Fibroblast of skin of abdomen (primary cell): ENCODE measurements at places on chromosomes 12 and 14.
A peak's percentile ranks its signal among the peaks of the same experiment; 100 is the strongest.

GRCh38 chr14:39395555-39396254 is 36.5 kb downstream of the FBXO33 start:
- no peak for DNase-seq

- no peak for DNase-seq
These were observed 86.8 kb downstream of the FGD4 start for GRCh38 chr12:32486158-32486557.

GRCh38 chr14:94128216-94128839 is 1.1 kb downstream of the IFI27L2 start:
- no peak for DNase-seq

DNA sequence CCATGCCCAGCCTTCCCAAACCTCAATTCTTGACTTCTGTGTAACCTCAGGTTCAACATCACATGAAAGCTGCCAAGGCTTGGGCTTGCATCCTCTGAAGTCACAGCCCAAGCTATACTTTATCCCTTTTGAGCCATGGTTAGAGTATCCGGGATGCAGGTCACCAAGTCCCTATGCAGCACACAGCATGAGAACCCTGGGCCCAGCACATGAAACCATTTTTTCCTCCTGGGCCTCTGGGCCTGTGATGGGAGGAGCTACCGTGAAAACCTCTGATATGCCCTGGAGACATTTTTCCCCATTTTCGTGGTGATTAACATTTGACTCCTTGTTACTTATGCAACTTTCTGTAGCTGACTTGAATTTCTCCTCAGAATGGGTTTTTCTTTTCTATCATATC is 25.8 kb upstream of the DIO2 start:
- DNase-seq = no peak

GRCh38 chr12:66244446-66244845 is 55.4 kb downstream of the IRAK3 start:
- peak; percentile 18 for DNase-seq

DNA sequence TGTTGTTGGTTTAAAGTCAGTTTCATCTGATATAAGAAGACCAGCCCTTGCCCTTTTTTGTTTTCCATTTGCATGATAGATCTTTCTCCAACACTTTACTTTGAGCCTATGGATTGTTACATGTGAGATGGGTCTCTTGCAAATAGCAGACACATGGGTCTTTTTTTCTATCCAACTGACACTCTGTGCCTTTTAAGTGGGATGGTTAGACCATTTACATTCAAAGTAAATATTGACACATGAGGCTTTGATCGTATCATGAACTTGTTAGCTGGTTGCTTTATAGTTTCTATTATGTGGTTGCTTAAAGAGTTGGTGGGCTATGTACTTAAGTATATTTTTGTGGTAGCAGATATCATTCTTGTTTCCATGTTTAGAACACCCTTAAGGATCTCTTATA is 213.4 kb upstream of the G2E3 start:
- DNase-seq = no peak

DNA sequence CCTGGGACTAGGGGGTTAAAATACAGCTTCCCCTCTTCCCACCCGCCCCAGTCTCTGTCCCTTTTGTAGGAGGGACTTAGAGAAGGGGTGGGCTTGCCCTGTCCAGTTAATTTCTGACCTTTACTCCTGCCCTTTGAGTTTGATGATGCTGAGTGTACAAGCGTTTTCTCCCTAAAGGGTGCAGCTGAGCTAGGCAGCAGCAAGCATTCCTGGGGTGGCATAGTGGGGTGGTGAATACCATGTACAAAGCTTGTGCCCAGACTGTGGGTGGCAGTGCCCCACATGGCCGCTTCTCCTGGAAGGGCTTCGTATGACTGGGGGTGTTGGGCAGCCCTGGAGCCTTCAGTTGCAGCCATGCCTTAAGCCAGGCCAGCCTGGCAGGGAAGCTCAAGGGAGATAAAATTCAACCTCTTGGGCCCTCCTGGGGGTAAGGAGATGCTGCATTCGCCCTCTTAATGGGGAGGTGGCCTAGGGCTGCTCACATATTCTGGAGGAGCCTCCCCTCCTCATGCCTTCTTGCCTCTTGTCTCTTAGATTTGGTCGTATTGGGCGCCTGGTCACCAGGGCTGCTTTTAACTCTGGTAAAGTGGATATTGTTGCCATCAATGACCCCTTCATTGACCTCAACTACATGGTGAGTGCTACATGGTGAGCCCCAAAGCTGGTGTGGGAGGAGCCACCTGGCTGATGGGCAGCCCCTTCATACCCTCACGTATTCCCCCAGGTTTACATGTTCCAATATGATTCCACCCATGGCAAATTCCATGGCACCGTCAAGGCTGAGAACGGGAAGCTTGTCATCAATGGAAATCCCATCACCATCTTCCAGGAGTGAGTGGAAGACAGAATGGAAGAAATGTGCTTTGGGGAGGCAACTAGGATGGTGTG is 1.9 kb downstream of the GAPDH start:
- no peak for DNase-seq

GRCh38 chr12:79997096-79997791 is 62.3 kb upstream of the PPP1R12A start:
- DNase-seq = peak; percentile 32

- DNase-seq = no peak
These were observed 156.8 kb downstream of the CRADD start for GRCh38 chr12:93833946-93834345.

- DNase-seq = no peak
These were observed 4.9 kb downstream of the NFATC4 start for GRCh38 chr14:24372701-24373416.

GRCh38 chr12:112887550-112887949 is 19.2 kb upstream of the OAS1 start:
- no peak for DNase-seq

- peak; percentile 52 for DNase-seq
These were observed 1.1 kb downstream of the RIMKLB start for GRCh38 chr12:8698879-8699278.

DNA sequence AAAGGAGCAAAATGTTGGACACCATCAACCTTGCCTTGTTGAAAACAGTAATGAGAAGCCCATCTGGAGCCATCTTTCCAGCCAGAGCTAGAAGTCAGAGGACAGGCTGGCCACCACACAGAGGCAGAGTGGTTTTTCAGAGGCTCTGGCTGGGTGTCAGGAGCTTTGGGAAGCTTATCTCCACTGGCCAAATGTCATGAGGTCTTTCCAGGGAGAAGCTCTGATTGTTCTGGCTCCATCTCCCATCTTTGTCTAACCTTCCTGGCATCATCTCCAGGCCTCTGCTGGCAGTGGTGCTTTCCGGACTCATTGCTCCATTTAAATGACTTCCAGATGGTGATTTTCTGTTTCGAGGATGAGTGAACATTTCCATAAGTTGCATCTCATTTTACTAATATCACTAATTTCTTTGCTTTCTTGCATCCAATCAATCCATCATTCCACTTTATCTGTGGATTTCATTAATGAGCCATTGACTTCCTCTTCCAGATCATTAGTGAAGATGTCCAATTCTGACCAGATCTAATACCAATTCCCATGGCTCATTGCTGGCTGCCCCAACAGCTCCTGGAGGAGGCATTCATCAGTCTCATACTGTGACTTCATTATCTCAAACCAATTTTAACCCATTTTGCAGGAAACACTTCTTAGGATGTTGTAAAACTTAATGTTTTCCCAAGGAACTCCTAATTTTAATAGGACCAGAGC is 35.3 kb upstream of the TMTC1 start:
- no peak for DNase-seq

DNA sequence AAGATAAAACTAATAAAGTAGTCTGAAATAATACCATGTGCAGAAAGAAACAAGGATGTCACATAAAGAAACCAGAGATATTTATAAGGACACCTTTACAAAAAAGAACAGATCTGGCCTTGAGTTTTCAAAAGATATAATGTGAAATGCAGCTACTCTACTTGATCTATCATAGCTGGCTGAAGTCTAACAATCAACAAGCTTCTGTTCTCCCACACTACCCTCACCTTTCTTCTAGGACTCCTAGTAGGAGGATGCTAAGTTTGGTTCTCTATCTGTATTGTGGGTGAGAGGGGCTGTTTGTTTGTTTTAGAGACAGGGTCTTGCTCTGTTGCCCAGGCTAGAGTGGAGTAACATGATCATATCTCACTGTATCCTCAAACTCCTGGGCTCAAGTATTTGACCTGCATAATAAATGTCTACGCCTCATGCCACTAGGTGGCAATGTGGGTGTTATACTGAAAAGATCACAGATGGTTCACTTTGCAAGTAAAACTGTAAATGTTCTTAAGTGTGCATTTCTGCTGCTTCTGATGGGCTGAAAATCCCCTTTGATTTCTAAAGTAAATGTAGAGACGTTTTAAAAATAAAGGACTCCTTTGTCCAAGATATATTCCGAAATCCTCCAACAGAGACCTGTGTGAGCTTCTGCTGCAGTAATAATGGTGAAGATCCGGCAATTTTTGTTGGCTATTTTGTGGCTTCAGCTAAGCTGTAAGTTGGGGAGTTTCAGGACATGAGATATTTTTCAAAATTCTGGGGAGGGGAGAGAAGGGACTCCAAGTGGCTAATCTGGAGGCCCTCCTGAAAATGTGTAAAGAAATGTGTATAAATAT is 269.3 kb downstream of the DAD1 start:
- DNase-seq = peak; percentile 31

DNA sequence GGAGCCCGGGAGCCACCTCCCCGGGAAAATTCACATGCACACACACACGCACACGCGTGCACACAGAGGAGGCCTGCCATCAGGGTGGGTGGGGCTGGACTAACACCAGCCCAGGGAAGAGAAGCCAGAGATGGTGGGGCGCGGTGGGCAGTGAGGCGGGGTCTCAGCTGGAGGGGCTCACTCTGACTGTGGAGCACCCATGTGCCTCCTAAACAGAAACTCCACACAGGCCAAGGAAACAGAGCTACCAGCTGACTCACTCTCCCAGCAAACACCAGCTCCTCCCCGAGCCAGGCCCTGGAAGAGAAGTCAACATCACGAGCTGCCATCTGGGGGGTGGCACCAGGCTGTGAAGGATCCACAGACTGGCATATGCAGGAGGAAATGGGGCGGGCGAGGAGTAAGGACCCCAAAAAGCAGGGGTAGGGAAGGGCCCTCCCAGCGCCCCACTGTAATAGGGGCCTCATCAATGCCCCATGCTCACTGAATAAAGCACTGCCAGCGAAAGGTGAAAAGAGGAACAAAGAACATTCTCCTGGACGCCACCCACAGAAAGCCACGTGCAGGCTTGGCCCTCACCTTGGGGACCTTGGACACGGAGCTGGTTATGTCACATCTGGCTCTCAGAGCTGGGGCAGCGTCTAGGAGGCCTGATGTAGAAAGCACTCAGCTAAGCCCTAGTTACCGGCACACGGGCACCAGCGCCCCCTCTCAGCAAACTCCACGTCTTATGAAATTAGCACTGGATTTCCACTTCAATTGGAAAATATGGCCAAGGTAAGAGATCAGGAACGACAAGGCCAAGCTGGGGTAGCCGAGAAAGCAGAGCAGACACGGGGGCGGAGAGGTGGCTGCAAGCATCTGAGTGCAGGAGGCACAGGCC is 8.4 kb upstream of the INF2 start:
- DNase-seq = peak; percentile 68

- no peak for DNase-seq
These were observed 23.5 kb upstream of the DYRK2 start for GRCh38 chr12:67625004-67625403.

- peak; percentile 24 for DNase-seq
These were observed 1.6 kb downstream of the DGKA start for GRCh38 chr12:55932551-55932910.

GRCh38 chr14:91241863-91242262 is 2.6 kb downstream of the GPR68 start:
- DNase-seq = no peak

DNA sequence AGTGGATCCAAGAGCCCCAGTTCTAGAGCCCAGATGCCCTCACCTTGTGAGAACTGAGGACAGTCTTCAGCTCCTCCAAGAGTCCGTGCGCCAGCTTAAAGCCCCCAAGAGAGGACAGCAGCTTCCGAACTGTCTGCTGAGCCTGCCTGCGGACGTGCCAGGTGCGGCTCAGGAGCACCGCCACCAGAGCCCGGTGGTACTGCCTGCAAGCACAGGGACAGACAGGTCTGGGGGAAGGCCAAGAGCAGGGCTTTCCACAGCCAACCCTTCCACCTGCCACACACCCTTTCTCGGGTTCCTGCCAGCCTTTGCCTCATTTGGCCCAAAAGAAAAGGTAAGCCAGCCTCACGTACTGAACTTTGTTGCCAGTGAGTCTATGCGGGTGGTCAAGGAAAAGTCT is 30.2 kb downstream of the GCN1 start:
- no peak for DNase-seq

GRCh38 chr12:111102102-111102739 is 181.8 kb upstream of the MYL2 start:
- DNase-seq = no peak

GRCh38 chr12:131867891-131868675 is 26.3 kb upstream of the ULK1 start:
- no peak for DNase-seq

DNA sequence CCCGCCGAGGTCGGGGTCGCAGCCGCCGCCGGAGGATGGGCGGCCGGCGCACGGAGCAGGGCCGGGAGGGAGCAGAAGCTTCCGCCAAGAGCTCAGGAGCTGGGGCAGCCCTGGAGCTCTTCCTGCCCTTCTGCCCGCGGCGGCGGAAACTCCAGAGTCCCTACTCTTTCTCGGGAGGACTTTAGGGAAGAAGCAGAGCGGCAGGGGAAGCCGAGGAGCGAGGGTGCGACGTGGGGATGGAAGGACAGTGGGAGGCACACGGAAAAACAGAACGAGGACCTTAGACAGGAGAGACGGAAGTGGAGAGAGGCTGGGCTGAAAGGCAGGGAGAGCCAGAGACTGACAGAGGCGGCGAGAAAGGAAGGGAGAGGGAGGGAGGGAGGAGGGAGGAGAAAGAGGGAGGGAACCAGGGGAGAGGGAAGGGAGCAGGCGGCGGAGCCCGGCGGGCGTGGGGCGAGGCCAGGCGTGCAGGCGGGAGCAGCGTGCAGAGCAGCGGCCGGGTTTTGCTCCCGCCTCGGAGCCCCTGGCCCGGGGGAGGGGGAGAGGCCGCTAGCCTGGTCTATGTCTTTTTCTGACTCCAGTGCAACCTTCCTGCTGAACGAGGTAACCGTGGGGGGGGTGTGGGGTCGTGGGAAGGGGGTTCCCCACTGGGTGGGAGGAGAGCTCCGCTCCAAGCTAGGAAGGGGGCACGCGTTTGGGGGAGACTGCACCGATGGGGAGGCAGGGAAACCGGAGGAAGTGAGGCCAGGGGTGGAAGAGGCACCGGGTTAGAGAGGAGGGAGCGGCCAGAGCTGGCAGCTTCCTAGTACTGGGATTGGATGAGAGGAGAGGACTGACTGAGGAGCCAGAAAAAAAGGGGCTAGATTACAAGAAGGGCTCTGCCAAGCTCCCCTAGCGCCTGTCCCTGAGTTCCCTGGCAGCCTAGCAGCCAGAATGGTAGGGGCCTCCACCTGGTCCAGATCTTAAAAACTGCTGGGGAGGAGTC is 2.9 kb upstream of the CACNB3 start:
- peak; percentile 83 for DNase-seq

- no peak for DNase-seq
These were observed 337.1 kb upstream of the OR4E1 start for GRCh38 chr14:22010545-22011252.

GRCh38 chr12:118164798-118165486 is 29.0 kb downstream of the PEBP1 start:
- DNase-seq = peak; percentile 9
